Cardiac fibroblast (primary cell): ENCODE measurements at places on chromosomes 3 and 15.

- DNase-seq: no peak
These were observed 276.2 kb upstream of the EPHA6 start for GRCh38 chr3:96538186-96538585.

DNA sequence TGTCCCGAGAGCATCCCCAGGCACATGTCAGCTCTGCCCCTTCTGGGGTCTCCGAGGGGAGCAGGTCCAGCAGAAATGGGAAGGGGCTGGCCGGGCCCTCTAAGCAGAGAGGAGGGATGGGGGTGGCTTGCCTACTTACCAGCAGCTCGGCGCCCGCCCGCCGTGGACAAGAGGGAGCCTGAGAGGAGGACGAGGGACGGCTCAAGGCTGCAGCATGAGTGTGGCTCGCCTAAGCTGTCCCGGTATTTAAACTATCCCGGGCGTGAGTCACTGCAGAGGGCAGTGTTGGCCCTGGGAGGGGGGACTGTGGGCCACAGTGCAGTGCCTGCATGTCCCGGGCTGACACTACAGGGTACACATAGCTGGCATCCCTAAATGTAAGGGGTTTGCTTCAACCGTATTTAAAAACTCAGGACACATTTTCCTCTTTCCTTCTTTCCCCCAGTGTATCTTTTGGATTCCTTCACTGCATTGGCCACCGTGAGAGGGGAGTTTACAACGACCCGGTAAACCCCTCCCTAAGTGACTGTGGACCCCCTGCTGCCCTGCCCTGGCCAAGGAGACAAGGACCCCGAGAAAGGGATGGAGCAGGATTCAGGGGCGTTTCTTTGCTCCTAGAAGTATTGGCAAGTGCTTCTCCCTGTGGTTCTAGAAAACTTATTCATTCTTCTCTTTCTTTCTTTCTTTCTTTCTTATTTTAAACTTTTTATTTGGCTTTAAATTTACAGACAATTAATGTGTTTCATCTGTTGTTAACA, at the start of gene LRRC15:
Gene LRRC15 (minus strand): TSS at position 222 of the 758 bp plus-strand sequence. CDS start 8,700 bp downstream, outside the sequence.
- peak; percentile 49 for DNase-seq

DNA sequence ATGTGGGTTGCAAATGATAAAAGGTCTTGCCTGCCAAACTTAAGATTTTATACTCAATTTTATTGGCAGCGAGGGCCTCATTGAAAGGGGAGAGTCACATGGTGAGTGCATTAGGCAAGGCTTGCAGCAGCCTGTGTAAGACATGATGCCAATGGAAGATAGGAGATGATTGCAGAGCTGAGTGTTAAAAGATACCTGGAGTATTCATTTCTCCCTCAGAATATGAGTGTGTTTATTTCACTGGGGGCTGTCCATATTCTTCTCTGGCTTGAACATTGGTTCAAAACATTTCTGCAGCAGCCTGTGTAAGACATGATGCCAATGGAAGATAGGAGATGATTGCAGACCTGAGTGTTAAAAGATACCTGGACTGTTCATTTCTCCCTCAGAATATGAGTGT, 165.2 kb upstream of the NUDT16 start:
- DNase-seq: peak; percentile 27

DNA sequence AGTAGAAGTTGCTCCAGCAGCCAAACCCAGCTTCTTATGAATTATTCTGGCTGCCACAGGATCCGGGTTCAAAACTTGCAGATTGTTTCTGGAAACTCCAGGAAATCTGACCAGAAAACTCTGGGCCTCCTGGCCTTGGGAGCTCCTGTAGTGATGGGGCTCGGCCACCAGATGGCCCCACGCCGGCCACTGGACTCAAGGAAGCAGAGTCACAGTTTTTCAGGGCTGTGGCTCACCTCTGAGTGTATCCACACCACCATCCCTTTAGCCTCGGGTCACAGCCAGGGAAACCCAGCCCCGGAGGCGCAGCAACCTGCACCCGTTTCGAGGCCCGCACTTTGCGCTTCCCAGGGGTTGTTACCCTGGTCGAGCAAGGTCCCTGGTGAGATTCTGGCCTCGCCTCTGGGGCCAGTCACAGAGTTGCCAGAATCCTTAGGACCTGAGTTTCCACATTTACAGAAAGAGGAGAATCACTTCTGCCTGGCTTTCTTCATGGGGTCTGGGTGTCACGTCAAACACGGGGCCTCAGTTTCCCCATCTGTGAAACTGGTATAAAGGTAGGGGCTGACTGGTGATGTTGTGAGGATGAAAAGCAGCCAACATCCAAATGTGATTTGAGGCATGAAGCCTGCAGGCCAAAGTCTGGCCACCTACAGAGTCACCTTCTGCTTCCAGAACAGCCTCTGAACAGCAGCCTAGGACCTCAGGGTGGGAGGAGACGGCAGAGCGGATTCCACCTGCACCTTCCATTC, 53.5 kb upstream of the LCTL start:
- DNase-seq: peak; percentile 80

GRCh38 chr15:99425657-99426301, 140.0 kb upstream of the MEF2A start:
- DNase-seq: peak; percentile 63

DNA sequence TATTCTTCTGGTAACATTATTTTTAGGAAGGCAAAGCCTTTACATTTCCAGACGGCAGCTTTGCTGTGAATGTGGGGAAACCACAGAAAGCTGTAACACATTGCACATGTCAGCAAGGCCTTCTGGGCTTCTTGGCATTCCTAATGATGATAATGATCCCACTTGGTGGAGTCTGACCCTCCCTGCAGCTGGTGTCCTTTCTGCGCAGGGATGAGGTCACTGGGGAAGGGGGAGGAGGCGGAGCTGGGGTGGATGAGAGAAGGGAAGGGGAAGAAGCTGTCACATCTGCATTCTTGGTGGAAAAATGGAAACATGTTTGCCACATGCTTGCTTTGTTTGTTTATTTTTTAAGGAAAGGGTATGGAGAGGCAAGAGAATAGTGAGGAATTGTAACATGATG, 68.6 kb downstream of the FILIP1L start:
- peak; percentile 93 for DNase-seq

DNA sequence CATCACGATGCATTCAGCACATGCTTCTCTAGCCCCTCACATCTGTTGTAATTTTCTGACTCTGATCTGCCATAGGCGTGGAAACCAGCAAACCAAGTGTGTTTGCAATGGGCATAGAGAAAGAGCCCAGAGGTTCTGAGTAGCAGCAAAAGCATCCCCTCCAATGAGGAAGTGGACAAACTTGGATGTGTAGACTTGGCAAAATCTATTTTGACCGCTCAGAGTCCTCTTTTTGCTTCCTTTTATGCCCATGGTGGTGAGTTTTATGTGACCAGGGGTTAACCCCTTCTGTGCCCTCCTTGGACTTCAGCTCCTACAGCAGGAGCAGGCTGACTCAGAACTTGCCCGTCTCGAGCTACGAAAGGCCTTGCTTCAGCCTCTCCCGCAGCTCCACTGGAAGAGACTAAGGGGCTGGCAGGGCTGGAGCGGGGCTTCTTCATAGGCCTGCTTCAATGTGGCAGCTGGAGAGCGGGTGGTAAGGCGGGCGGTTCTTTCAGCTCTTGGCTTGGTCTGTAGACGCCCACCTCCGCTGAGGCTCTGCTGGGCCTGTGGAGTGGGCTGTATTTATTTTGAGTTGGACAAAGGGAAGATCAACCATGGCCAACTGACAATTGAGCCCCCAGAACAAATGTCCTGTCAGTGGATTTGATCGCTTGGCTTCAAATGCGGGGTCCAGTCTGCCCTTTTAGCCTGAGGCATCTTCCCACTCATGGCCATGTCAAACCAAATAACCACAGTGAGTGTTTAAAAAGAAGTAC, 6.5 kb upstream of the ETV5 start:
- no peak for DNase-seq

DNA sequence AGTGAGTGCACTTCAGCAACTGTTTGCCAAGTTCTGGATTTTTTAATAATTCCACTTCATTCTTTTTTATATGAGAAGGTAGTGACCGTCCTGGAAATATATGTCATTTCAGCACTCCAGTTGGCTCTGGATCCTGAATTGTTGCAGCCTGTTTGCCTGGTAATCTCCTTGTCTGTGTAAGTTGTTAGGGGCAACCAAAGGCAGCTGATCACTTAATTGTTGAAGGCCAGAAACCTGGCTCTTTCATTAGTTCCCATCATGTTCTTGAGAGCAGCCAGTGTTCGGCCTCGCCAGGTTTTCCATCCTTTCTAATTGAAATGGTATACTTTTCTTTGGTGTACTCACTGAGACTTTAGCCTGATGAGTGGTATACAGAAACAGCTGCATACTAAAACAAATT, 168.6 kb downstream of the SOX2 start:
- DNase-seq: no peak

- peak; percentile 78 for DNase-seq
These were observed 329.1 kb downstream of the FOXP1 start for GRCh38 chr3:71254281-71255057.

DNA sequence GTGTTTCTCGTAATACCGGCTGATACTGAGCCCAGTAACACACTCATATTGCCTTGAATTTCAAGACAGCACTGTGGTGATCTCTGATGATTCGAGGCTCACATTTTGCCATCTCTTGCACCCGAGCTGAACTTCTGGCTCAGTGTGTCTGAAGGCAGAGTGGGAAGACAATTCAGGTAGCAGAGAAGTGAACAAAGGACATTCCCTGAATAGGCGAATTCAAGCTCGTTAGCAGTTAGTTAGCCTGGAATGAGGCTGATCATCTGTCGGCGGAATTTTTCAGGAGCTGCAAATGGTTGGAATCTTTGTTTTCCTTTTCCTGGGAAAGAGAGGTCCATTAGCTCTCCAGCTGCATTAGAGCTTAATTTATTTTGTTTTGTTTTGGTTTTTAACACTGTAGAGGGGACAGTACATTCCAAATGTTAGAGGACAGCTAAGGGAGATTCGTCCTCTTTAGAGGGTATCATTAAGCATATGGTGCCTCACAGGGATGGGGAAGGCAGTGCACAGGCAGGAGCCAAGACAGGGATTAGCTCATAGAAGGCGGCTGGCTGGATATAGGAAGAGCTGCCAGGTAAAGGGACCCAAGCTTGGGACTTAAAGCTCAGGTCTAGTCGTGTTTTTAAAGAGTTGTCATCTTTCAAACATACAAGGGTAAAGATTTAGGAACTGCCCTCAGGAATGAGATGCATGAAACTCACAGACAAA, 119.7 kb upstream of the DLG1 start:
- no peak for DNase-seq

DNA sequence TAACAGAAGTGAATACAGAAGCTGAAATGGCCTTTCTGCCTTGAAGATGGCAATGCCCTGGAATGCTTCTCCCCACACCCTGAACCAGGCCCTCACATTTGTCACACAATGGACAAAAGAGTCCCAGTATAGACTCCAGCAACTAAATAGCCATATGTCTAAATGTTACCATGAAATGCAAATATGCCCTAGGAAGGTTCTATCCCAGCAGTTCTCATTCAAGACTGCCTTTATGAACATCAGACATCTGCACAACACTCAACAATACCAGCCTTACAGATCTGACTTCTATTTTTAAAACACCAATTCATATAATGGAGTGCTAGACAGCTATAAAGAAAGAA, 7.9 kb downstream of the ITGB5 start:
- DNase-seq: no peak

GRCh38 chr15:100005013-100005412, 271.8 kb upstream of the LYSMD4 start:
- DNase-seq: no peak

GRCh38 chr3:144114767-144115166, 143.1 kb downstream of the DIPK2A start:
- no peak for DNase-seq

DNA sequence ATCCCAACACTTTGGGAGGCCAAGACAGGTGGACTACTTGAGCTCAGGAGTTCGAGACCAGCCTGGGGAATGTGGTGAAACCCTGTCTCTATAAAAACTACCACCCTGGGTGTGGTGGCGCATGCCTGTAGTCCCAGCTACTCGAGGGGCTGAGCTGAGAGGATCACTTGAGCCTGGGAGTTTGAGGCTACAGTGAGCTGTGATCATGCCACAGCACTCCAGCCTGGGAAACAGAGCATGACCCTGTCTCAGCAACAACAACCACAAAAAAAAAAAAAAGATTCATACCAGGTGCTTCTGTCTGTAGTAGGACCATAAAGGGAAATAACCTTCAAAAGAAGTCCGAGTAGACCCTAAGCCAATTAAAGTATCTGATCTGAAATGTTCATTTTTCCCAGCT, 94.5 kb downstream of the SERPINI1 start:
- DNase-seq: no peak

DNA sequence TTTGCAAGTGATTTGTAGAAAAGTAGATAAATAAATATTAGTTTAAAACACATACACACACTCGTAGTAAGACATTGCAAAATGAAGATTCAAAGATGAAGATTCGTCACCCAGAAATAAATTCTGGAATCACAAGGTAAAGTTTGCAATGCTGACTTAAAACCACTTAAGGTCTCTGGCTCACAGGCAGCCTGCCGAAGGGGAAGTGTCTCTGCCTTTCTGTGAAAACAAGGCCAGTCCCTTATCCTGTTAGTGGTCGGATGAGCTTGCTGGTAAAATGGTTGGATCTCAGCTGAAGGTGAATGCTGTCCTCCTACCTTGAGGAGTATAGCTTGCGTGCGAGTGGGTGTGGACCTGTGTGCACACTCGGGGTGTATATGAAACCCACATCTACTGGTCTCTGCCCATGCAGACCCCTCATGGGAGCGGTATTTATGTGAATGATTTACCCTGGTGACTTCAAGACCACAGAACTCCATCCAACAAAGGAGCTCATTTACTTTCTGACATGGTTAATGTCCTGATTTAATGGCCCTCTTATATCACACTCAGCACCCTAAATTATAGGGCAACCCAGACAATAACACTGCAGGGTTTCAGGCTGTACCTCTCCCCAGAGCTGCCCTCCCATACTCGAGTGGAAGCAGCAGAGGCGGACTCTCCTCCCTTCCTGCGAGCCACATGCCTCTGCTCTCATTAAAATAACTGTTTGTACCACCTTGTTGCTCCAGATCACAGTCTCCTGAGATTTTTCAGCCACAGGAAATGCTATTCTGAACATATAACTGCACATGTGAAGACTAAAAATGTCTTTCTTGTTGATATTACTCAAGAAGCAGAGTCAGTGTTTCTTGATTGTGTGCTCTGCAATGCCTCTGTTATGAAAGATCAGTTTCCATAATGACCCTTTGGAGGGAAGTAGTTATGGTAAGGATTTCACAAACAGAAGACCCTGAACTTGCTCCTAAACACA, 45.9 kb upstream of the ALDH1A3 start:
- no peak for DNase-seq

DNA sequence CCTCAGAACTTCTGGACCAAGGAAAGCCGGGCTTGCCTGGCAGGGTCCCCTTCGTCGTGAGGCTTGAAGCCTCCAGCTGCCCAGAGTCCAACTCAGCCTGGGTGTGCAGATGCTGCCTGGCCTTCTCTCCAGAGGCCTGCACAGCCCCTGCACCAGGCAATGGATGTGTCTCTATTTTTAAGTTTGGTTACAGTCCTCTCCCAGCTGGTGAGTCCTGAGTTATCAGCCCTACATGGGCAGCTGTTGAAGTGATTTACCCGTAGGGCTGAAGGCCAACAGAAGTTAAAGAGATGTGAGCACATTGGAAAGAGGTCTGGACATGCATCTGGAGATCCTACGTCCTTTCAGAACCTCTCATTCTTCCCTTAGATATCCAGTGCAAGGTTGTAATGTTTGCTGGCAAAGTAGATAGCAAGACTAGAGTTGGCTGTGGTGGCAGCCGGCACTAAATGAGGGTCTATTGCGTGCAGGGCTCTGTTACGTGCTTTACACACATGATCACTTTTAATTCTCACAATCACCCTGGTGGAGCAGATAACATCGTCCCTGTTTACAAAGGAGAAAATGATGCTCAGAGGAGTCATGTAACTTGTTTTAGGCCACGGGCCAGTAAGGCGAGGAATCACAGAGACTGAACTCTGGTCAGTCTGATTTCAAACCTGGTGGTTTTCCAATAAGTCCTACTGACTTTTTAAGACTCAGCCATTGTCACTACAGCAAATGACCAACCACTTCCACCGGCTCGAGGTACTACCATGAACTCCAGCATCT, 9.9 kb downstream of the FYCO1 start:
- DNase-seq: peak; percentile 29
